ENCODE measurements at places on chromosomes 1 and 21. TPM values are rescaled to one million over a fixed set of nuclear protein-coding genes. Genes with fewer than 3 reads are reported as not detected.

Gene C1QC
- total RNA-seq, result not detected

Gene SLC30A1
- 27.8 TPM for total RNA-seq

Gene CD58
- 27.7 TPM for total RNA-seq

Gene FAM78B
- not detected for total RNA-seq

Gene CD5L
- total RNA-seq, result not detected

Gene NUAK2
- 0.76 TPM for total RNA-seq

Gene FLG2
- under 0.01 TPM for total RNA-seq

Gene OLIG2
- not detected for total RNA-seq

All from epithelial cell of umbilical artery (primary cell).